Activated T-helper 1 cell treated with anti-CD3 and anti-CD28 coated beads, Interleukin-12 subunit alpha, Interleukin-12 subunit beta, Interleukin-2, Interleukin-4 antibody, amounts not matched to agents 30 ng/mL and 10 ng/mL and 1 ng/mL, durations not matched to agents 14 hours and 24 hours and 36 hours (primary cell): ENCODE measurements at places on chromosomes 13 and 19.
A peak's percentile ranks its signal among the peaks of the same experiment; 100 is the strongest.

DNA sequence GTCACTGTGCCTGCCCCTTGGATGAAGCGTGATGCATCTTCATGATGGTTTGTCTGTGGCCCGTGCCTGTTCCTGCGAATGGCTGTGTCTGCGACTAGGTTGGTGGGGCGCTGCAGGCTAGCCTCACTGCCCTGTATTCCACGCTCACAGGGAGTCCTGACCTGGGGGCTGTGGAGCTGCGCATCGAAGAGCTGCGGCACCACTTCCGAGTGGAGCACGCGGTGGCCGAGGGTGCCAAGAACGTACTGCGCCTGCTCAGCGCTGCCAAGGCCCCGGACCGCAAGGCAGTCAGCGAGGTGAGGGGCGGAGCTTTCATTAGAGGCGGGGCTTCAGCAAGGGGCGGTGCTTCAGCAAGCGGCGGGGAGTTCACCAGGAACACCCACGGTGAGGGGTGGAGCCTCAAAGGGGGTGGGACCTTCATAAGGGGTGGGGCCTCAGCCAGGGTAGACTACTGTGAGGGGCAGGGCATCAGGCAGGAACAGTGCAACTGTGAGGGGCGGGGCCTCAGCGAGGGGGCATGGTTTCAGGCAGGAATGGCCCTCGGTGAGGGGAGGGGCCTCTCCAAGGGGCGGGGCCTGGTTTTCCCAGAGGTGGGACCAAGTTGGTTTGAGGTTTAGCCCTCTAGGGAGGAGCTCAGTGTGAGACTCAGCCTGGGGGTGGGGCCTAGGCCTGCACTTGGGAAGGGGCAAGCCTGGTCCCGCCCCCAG, 17.2 kb downstream of the PKN1 start:
- DNase-seq: peak; percentile 57

DNA sequence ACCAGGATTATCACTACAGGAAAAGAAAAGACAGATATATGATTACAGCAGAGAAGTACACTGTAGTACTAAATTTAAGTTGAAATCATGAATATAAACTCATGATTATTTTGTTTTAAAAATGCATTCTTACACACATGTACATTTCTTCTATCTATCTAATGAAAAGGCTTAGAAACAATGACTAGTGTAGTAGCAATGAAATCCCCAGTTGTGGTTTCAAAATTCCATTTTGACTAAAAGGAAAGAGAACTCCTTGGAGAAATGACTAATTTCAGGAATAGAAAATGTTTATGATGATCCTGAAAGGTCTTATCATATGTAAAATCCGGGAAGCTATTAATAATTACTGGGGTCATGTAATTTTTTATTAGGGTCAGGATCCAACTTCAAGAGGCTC, 195.0 kb upstream of the STARD13 start:
- no peak for DNase-seq

DNA sequence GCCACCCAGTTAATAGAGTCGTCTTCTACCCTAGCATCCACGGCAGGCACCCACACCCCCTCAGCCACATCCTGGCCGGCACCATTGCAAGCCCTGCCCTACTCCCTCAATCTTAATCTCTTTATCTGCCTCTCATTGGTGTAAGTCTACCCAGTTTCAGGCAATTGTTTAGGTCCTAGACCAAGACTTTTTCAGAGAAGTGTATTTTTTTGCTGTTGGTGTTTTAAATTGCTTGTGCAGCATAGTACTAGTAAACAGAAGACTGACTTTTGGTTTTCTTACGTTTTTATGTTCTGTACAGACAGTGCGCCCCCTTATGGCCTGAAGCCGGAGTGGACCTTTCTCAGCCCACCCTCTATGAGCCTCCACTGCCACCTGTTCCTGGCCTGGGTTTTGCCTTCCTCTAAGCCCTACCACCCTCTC, 2.3 kb upstream of the LCP1 start:
- DNase-seq: peak; percentile 64

DNA sequence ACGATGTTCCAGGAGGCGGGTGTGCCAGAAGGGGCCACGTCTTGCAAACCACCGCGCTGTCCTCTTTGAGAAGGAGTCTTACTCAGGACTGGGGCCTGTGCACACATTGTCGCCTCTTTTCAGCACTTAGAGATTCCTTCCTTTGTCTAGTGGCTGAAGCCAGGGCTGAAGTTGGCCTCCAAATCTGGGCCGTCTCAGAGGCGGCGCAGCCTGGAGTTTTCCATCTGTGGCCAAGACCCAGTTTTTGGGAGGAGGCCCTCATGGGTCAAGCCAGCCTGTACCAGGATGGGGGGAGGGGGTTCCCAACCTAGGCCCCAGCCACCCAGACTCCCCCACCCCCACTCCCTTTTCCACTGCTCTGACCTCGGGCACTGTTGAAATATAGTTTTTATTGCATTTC, 11.8 kb downstream of the ANO8 start:
- DNase-seq: no peak

GRCh38 chr13:44768239-44768638, 192.1 kb upstream of the TSC22D1 start:
- peak; percentile 63 for DNase-seq

DNA sequence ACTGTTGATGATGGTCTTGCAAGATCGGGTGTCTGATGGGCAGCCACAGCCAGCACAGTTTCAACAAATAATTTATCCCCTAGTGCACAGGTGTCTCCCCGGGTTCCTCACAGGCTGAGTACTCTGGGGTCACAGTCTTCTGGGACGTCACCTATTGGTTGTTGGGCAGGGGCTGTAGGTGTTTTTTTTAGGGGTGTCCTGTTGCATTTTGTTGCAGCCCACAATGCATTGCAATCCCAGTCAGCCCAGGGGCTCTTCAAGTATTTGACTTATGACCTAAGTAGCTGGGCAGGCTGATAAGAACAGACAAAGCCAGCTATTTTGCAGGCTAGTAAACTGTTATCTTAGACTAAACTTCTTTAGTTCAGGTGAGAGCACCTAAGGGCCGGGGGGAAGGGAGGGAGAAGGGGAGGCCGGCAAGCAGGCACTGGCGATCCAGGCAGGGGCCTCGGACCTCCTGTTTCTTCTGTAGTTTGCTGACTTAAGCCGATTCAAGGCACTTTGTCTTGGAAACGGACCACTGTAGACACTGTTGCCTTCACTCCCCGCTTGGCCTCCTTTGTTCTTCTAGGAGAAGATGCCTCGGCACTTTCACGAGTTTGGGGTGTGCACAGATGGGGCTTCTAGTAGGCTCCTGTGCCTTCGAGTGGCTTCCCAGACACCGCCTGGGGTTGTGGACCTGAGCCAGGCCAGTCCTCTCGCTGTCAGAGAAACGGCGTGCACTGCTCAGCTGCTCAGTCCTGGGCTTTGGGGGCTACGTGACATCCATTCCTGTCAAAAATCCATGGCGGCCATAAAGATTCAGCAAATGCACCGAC, 33.9 kb upstream of the GRTP1 start:
- no peak for DNase-seq

DNA sequence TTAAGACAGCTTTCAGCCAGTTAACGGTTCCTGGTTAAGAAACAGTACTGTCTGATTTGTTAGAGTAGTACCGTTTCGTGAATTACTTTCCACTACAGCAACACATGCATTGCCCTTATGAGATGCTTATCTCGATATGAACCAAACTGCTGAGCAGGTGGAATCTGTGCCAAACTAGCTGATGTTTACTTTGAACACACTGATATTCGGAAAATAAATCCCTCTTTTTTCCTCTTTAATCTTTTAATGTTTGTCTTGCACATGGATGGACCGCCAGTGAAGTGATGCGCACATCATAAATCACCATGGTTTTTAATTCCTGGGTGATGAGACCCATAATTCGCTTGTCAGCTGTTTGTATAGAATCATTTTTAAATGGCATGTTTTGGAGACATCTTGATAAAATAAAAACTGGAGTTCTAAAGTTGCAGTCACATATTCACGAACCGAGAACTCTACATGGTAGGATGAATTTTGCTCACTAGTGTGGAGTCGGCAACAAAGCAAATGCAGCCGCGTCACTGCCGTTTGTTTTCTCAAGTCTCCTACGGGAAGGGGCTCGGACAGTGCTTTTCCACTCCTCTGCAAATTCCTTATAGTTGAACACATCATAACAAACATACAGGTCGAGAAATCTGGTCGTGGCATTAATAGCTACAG, 1.1 kb downstream of the GJA3 start:
- DNase-seq: no peak

DNA sequence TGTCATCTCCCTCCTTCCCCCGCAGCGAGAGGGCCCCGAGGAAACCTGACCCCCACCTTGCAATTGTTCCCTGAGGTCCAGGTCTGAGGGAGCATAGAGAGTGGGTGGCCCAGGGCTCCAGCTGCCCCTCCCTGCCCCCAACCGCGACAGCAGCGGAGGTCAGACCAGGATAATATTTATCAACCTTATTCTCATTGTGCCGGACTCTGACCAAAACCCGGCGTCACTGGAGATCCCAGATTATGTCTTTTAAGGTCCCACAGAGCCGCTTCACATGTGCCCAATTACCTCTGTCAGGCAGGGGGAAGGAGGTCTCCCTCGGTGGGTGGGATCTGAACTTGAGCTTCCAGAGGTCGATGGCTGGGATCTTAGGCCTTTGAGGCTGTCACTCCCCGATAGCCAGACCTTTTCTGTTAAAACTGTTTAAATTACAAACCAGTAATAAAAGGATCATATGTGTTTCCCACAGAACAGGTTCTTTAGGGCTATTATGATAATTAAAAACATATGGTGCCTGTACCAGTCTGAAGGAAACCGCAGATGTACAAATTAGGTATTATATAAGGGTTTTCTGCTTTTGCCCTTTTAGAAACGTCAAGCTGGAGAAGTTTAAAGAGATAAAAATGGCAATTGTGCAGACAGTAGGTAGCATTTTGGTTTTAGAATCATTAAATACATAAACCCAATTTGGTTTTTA, 195.5 kb downstream of the ZNF536 start:
- DNase-seq: no peak

DNA sequence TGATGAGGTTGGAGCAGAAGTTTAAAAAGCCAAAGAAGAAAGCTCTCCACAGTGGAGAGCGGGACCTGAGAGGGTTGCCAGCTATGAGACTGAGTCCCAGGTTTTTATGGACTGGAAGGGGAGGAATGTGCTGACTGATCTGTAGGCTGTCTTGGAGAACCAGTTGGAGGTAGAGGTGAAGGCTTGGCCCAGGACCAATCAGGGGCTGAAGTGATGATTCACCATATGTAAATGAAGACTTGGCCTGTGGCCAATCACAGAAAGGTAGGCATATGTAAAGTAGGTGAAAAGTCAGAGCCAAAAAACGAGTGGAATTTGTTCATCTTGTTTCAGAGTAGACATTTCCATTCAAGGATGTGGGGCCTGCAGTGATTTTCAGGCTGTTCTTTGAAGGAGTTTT, 17.5 kb upstream of the KBTBD6 start:
- no peak for DNase-seq

DNA sequence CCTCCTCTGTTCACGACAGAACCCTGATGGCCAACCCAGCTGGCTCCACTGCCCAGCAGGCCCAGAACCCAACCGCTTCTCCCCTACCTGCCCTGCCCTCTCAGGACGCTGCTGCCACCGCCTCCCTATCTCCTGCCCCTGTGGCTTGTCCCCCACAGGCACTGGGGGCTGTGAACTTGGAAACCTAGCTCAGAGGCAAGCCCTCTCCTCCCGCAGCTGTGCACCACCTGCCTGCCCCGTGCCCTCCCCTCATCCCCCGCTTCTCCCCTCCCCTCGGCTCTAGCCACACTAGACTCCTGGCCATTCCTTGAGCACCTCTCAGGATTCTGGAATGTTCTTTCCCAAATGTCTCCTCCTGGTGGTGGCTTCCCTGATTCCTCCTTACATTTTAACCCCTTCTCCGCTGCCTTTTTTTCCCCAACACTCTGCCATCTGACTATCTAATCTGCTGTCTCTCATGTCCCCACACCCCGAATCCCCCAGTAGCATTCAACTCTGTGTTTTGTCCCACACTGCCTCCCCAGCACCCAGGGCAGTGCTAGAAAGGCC, 6.7 kb downstream of the NANOS3 start:
- DNase-seq: no peak

DNA sequence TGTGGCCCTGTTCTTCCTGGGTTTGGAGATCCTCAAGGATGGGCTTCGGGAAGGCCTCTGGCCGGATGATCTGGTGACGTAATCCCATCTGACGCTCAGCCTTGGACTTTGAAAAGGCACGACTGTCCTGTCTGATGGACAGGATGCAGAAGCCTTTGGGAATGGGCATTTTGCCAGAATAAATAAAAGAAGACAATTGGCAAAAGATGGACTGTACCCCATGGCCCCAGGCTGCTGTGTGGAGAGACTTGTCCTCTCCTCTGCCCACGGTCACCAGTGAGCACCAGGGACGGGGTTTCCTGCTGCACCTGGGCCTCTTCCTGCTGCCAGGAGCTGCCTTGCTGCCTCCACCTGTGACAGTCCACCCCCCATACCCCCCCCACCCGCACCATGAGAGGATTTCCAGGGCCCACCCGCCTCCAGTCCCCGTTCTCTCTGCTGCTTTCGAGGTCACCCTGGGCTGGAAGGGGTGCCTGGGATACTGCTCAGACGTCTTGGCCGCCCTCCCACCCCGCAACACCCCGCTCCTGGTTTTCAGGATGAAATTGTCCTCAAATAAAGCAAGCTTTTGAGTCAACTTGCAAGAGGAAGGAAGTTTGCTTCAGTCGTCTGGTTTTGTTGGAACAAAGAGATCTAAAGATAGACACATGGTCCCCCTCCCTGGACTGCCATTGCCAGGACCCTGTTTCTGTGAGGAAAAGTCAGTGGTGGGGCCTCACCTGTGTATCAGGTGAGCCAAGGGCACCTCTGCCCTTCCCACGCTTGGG, 40.9 kb downstream of the MCF2L start:
- no peak for DNase-seq

GRCh38 chr13:95224064-95224463, 77.2 kb downstream of the ABCC4 start:
- DNase-seq: no peak

DNA sequence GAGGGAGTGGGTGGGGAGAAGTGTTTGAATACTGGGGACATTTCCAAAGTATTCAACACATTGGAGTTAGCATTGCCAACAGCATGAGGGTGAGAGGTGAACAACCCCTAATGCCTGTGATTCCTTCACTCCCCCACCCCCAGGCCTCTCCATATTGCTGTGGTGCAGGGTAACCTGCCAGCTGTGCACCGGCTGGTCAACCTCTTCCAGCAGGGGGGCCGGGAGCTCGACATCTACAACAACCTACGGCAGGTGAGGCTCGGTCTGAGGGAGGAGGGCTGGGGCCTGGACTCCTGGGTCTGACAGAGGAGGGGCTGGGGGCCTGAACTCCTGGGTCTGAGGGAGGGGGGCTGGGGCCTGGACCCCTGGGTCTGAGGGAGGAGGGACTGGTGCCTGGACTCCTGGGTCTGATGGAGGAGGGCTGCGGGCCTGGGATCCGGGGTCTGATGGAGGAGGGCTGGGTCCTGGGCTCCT, 7.6 kb downstream of the BCL3 start:
- DNase-seq: no peak

- no peak for DNase-seq
Observed at GRCh38 chr13:61417086-61417570, 1.5 kb upstream of the PCDH20 start.

- no peak for DNase-seq
Observed at GRCh38 chr13:109785141-109785891, 1.1 kb downstream of the IRS2 start.
